ENCODE measurements at places on chromosomes 4 and X.

GRCh38 chr4:14848229-14848628 lies 154.1 kb upstream of the CPEB2 start:
- DNase-seq: no peak

GRCh38 chr4:67687636-67688035 lies 13.3 kb downstream of the UBA6 start:
- no peak for DNase-seq

DNA sequence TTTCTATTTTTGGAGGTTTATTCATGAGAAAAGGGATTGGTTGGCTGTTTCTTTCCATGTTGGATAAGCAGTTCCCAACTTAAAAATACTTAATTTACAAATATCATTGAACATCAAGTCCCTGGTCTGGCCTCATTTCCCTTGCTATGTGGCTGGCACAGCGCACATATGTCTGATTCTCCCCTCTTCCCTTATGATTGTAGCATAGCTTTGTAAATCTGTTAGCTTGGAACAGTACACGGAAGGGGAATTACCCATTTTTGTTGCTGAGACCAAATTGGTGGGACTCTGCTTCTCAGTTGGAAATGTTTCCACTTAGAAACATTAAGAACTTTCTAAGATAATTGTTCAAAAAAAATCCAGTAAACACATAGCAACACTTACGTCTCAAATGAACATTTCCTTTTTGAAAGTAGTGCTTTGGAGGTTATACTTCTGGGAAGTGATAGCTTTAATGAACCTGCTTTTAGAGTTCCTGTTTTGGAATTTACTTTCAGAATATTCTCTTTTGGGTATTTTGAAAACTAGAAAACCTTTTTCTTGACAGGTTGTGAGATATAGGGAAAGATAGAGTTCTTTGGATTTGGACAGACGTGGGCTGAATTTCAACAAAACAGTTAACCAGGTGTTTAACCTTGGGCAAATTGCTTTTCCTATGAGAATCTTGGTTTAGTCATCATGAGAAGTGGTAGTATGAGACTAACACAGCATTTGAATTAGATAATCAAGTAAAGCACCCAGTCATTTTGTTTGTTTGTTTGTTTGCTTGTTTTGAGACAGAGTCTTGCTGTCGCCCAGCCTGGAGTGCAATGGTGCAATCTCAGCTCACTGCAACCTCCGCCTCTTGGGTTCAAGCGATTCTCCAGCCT lies 47.3 kb downstream of the STIM2 start:
- no peak for DNase-seq

DNA sequence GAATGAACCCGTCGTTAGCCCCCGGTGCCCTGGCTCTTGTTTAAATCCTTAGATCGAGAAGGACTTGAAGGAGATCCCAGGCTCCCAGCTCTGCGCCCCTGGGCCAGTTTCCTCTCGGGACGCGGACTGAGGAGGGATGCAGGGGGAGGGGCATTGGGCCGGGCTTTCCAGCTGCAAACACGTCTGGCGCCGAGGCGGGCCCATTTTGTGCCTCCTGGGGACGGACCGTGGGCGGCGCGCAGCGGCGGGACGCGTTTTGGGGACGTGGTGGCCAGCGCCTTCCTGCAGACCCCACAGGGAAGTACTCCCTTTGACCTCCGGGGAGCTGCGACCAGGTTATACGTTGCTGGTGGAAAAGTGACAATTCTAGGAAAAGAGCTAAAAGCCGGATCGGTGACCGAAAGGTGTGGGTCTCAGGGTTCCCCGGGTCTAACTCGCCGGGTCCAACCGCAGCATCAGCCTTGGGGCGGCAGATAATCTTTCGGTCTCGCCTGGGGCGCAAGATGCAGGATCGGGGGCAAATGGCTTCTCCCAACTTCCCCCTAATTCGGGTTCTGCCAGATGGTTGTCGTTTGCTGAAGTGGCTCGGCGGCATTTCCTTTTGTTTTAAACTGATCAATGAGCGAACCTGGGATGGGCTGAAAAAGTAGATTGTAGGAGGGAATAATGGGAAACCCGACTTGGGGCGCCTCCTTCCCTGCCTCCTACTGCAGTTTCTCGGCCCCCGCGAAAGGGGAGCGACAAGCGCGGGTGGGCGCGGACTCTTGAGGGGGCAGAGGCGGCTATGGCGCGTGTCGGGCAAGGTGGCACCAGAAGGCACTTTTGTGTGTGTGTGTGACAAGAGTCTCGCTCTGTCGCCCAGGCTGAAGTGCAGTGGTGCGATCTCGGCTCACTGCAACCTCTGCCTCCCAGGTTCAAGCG lies 2.9 kb downstream of the PDGFRA start:
- no peak for DNase-seq

DNA sequence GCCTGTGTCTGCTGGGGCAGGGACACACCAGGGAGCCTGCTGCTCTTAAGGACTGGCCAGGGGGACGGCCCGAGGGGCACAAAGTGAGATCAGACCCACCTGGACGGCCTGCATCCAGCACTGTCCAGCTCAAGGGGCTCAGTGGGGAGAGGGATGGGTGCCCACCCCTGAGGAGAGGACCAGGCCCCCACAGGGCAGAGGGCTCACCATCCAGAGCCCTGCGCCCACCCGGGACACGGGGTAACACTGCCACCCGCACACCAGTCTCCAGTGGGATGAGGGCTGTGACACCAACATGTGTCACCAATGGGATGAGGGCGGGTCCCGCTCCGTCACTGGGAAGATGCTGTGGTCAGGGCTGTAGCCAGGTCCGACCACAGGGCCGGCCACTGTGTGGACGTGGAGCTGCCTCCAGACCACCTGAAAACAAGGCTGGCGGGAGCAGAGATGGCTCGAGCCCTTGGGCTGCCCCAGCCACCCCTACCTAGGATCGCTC lies 13.2 kb downstream of the DGKQ start:
- DNase-seq: no peak

- no peak for DNase-seq
Observed at GRCh38 chr4:41427306-41427882, 110.6 kb upstream of the LIMCH1 start.

- no peak for DNase-seq
Observed at GRCh38 chr4:100067255-100067654, 117.2 kb upstream of the H2AZ1 start.

GRCh38 chr4:48270951-48271473 lies 1.4 kb upstream of the TEC start:
- no peak for DNase-seq

- no peak for DNase-seq
Observed at GRCh38 chrX:100070334-100070849, 339.7 kb downstream of the PCDH19 start.

- DNase-seq: no peak
Observed at GRCh38 chr4:26104056-26104685, 190.2 kb downstream of the SMIM20 start.

DNA sequence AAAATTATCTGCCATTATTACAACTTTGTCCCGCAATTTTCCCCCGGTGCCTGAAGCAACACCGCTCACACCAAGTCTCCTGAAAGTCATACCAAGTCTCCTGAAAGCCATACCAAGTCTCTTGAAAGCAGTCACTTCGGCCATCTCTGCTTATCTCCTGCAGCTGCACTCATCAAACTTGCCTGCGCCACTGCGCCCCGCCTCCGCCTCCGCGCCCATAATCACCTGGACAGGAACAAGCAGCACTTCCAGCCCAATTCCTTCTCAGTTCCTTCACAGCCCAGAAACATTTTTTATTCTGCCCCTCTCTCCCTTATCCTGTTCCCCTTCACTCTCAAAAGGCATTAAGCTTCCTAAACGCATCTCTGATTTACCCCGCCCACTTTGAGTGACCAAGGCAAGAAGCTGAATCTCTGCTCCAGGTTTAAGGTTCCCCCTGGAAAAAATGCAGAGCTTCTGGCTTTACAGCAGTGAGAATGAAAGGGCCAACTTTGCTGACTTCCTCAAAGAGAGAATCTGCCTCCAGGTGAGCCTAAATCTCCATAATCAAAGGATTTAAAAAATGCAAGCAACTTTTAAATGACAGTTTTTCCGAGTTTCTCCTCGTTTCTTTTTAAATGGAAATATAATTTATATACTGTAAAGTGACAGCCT lies 7.7 kb downstream of the GPR50 start:
- no peak for DNase-seq

DNA sequence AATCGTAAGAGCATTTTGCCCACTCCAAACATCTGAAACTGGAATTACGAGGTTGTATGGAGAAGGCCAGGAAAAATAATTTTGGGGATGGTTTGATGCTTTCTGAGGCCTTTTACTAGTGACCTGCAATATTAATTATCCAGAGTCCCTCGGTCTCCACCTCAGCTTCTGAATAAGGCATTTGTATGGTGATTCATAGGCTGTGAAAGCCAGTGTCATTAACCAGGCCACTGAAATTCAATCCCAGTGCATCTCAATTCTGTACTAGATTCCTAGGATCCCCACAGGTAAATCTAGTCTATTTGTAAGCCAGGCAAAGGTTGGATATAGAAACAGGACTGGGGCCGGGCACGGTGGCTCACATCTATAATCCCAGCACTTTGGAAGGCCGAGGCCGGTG lies 135.4 kb upstream of the RBPJ start:
- DNase-seq: no peak

DNA sequence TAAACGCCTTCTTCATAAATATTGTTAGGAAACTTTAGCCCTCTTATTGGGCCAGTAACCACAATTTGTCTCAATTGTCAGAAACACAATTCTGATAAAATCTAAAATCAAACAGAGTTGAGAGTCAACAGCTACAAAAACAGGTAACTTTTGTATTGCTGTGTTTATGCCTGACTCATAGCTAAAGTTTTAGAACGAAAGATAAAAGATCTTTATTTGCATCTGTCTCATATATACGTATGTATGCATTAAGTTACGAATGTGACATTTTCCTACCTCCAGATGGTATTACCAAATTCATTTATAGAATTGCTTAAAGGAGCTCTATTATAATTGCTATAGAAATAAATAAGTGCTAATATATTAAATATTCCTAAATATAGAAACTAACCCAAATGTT lies 887.9 kb upstream of the NDST4 start:
- DNase-seq: no peak

DNA sequence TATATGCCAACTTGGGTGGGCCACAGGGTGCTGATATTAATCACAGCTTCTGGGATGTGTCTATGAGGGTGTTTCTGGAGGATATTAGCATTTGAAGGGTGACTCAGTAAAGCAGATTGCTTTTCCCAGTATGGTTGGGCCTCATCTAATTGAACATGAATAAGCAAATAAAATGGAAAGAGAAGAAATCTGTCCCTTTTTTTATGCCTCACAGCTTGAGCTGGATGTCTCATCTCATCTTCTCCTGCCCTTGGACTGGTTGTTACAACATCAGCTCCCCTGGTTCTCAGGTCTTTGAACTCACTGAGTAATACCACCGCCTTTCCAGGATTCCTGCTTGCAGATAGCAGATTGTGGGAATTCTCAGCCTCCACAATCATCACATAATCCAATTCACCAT lies 1149.2 kb downstream of the PCDH18 start:
- DNase-seq: no peak

DNA sequence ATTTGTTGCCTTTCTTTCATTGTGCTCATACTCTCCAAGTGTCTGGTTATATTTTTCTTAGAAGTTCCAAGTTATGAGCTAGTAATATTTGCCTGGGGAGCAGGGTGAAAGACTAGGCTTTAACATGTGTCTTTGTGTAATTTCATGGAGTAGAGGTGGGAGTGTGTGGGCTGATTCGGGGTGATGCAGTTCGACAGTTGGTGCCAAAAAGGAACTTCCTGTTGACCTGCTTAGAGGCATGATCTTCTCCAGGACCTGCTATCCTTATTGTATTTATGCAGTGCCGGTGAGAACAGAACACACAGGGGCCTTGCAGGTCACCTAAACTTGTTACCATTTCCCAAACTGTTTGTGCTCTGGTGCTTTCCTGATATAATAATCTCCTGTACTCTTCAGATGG lies 21.2 kb downstream of the USP53 start:
- DNase-seq: no peak

GRCh38 chr4:2591189-2591588 lies 54.7 kb downstream of the FAM193A start:
- no peak for DNase-seq

GRCh38 chr4:128847082-128847724 lies 37.7 kb downstream of the JADE1 start:
- no peak for DNase-seq

- DNase-seq: no peak
Observed at GRCh38 chr4:6986072-6986780, 56.9 kb upstream of the TADA2B start.

DNA sequence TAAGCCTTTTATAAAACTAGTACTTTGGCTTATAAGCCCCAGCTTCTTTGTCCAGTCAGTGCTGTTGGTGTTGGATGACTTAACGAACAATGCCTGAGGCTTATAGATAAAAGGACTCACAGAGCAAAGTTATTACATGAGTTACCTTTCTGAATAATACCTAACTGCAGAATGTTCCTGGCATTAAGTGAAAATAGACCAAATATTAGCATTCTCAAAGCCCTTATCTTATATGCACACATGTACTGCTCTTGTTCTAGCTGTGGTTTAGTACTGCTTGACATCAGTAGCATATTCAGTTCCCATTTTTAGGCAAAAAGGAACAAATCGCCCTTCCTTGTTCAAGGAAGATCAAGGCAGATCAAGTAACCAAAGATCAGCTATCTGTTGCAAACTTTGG lies 131.6 kb downstream of the ZNF330 start:
- DNase-seq: no peak

- no peak for DNase-seq
Observed at GRCh38 chr4:120922381-120923206, at the start of gene PRDM5. TSS of gene PRDM5 (minus strand) at chr4:120922726. CDS start at chr4:120922608, 118 bp downstream.

DNA sequence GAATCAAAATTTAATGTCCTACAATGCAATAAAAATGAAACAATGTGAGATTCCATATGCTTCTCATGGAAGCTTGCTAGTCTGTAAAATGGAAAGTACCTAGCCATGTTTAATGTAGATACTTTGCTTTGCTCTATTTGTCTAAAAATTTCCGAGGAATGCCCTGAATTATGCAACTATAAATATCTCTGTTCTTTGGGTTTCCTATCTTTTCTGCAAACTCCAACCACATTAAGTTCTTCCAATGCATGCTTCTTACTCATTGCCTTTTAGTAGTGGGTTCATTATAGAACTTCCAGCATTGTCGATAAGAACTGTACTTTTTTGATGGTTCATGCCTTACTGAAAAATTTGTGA lies 178.3 kb downstream of the RASL11B start:
- no peak for DNase-seq

Measured in esophagus squamous epithelium (tissue), 5 donors.